ENCODE measurements at places on chromosomes 7 and 10.

- DNase-seq: no peak
These were observed 19.6 kb upstream of the MACC1 start for GRCh38 chr7:20236790-20237189.

- peak; percentile 44 for DNase-seq
These were observed 47.4 kb downstream of the TNS3 start for GRCh38 chr7:47534322-47535034.

GRCh38 chr7:4006687-4007086 is 675.4 kb upstream of the FOXK1 start:
- peak; percentile 90 for DNase-seq

DNA sequence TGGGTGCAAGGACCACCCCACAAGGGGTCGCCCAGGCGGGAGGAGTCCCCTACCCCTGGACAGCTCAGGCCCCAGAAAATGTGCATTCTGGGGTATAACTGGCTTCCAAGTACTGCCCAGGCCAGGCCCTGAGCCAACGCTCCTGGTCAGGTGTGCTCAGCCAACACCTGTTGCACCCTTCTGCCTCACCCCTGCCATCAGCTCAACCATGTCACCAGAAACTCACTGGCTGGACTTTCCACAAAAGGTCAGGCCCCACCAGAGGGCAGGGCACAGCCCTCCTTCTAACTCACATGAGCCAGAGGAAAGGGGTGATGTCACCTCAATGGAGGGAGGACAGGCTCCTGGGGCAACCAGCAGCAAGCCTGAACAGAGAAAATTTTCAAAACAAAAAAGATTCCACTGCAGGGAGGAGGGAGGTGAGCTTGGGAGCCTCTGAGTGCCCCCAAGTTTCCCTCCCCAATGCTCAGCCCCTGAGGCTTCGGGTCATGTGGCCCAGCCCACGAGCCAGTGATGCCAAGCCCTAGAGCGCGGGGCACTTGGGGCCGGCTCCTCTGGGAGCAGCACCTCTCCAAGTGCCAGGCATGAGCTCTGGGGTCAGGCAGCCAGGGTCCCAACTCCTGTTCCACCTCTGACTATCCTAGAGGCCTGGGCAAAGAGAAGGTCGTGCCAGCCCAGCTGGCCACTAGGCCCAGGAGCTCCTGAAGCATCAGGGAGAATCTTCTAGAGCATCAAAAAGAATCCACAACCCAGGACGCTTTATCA is 2.2 kb downstream of the OGDHL start:
- DNase-seq: no peak

DNA sequence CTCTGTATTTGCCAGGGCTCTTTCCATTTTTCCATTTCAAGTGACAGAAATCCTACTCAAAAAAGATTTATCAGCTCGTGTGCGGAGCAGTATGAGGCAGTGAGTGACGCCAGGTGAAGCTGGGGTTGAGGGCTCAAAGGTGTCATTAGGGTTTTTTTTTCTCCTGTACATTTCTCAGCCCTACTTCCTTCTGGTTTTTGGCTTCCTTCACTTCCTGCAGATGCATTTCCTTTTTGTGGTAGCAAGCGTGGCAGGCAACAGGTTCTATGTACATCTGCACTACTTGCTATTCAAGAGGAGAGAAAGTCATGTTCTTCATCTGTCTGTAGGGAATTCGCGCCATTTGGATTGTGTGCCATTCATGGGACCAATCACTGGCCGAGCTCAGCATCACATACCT is 52.8 kb upstream of the AOAH start:
- DNase-seq: no peak
